Muscle of arm (tissue), 14 donors: ENCODE measurements at places on chromosomes 2 and 18.

- DNase-seq: no peak
Measured at GRCh38 chr2:147273628-147274027, 571.2 kb upstream of the ACVR2A start.

- DNase-seq: no peak
Measured at GRCh38 chr2:31413862-31414550, 536 bp downstream of the XDH start.

DNA sequence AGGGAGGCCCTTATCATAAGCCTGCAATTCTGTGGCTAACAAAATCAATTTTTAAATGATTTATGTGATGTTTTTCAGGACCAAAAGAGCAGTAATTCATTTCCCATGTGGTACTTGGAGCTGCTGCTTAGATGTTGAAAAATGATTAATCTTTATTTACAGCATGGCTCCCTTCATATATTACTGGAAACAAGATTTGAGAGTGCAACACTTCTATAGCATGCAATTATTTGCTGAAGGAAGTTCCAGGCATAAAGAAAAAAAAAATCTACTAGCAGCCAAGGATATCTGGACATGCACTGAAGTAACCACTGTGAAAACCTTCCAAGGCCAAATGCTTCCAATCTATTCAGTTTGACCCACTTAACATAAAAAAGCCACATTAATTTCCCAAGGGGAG lies 186.3 kb downstream of the SLC8A1 start:
- DNase-seq: no peak

DNA sequence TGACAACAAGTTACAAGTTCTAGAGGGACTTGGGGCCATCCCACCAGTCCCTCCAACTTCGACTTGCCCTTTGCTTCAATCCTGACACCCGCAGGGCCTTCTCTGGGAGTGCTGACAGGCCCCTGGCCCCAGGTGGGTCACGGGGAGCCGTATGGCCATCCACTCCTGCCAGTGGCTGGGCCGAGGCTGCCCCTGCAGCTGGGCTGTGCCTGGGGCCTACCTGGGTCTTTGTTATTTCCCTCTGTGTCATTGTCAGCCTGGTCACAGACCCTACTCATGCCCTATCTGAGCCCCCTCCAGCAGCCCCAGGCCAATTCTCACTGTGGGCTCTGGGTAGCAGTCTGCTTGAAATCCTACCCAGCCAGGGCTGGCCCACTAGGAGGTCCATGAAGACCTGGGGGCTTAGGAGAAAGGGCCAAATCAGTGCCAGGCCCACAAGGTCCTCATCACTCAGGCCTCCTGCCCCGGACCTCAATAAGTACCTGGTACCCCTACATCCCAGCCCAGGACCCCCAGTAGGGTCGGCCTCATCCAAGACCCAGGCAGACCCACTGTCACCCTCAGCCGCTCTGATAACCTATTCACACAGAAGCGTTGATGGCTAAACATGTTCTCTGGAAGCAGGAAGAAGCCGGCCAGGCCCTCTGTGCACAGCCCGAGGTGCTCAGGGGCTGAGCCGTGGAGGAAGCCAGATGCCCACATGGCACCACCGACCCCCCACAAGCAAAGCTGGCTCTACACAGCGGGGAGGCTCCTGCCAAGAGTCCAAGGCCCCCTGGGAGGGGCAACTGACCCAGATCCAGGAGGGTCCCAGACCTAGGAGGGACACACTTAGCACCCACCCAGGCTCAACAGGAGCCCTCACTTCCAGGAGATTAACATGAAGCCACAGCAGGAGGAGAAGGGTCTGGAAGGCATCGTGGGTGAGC lies 57.7 kb downstream of the BIN1 start:
- no peak for DNase-seq

- no peak for DNase-seq
Measured at GRCh38 chr2:119248311-119248710, 24.7 kb downstream of the STEAP3 start.

DNA sequence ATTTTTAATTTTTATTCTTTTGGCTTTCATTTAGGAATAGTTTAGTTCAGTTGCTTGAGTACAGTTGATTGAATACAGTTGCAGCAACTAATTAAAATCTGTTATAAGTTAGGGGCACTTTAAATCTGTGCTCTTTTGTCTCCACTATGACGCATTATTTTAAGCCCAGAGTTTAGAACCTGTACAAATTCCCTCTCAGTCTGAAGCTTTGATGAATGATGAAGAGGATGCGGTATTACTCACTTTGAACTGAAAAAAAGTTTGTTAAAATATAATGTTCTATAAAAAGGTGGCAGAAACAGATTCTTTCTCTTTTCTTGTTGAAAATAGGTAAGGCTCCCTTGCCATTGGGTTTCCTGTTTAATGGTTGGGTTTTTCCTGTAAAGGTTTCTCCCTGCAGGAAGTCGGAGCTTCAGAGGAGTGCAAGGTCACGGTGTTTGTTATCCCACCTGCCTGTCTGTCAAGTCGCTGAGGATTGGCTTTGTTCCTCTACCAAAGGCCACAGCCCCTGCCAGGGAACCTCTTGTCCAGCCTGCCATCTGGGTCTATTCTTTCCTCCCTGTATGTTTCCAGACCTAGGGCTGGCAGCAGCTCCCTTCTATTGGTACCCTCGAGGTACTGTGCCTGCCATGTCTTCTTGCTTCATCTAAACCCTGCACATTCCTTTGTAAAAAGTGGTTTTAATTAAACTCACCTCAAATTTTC lies 43.8 kb upstream of the FN1 start:
- DNase-seq: no peak

- no peak for DNase-seq
Measured at GRCh38 chr2:152067823-152068222, 31.0 kb downstream of the CACNB4 start.

GRCh38 chr2:145068509-145068908 lies 548.6 kb upstream of the ZEB2 start:
- no peak for DNase-seq
